ENCODE measurements at places on chromosomes 12 and 14.

DNA sequence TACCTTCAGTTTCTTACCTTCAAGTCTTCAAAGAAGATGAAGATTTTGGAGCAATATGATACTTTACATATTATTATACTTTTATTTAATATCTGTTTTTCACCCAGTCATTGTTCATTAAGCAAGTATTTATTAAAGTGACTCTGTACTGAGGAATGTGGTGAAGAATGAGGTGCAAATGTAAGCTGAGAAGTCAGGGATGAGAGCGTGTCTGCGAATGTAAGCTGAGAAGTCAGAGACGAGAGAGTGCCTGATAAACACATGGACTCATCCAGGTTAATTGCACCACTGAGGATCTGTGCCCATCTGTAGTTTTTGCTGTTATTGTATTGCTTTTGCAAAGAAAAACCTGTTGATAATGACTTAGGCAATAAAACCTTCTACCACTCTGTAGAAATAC, 211.9 kb upstream of the FAR2 start:
- DNase-seq: no peak

GRCh38 chr14:23062002-23062401, 4.7 kb upstream of the CDH24 start:
- no peak for DNase-seq

DNA sequence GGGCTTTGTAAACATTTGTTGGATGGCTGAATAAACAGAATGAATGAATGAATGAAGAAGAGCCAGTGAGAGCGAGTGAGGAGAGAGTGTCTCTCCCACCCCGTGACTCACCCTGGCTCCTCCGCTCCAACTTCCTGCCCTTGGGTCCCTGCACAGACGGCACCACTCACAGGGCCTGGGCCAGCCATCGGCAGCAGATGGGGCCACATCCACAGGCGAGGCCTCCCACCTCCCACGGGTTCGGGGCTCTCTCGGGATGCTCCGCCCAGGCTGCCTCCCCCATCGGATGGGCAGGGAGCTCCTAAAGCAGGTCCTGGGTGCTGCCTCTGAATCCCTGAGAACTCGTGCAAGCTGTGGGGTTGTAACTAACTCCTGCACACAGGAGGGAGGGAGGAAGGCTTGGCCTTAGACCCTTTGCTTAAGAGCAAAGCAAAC, 41.3 kb downstream of the CCNK start:
- no peak for DNase-seq

- no peak for DNase-seq
Observed at GRCh38 chr12:27981874-27982273, 9.3 kb upstream of the PTHLH start.

GRCh38 chr14:29262979-29263378, 496.4 kb downstream of the FOXG1 start:
- DNase-seq: no peak

GRCh38 chr12:89418228-89418910, 66.1 kb upstream of the DUSP6 start:
- no peak for DNase-seq

GRCh38 chr12:96677363-96677762, 188.0 kb downstream of the CFAP54 start:
- DNase-seq: no peak

DNA sequence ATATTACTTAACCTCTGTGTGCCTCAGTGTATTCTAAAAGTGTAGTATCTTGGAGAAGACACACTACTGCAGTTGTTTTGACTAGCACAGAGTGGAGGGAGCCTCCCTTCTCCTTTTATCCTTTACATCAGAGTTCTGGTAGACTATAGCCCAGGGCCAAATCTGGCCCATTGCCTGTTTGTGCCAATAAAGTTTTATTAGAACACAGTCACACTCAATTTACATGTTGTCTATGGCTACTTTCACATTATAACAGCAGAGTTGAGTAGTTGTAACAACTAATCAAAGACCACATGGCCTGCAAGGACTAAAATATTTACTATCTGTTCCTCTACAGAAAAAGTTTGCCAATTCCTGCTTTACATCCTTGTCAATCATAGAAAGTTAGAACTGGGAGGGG, 27.7 kb upstream of the IGF1 start:
- DNase-seq: no peak

GRCh38 chr12:49017891-49018260, 700 bp downstream of the PRKAG1 start:
- DNase-seq: no peak

GRCh38 chr14:53526200-53526599, 373.1 kb upstream of the DDHD1 start:
- no peak for DNase-seq

DNA sequence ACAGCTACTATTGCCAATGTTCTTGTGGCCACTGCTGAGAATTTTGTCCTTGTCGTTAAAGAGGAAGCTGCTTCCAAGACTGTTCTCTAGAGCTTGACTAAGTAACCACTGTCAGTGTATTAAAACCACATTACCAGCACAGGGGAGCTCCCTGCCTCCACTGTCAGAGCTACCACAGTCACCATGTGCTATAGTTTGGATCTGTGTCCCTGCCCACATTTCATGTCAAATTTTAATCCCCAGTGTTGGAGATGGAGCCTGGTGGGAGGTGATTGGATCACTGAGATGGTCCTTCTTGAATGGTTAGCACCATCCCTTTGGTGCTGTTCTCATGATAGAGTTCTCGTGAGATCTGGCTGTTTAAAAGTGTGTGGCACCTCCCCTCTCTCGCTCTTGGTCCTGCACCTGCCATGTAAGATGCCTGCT, 23.2 kb upstream of the RAP1B start:
- DNase-seq: no peak

DNA sequence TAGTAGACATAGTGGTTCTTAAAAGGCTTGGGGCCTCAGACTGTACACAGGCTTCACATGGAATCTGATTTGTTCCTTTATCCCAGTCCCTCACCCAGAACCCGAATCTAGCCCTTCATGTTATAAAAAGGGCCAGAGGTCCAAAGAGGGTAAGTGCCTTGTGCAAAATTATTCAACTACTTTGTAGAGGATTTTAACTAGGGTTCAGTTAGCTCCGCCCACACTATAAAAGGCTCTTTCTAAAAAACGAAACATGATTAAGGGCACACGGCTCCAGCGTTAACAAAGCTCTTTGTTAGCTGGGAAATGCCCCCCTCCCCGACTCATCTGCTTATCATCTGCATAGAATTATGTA, 3.2 kb upstream of the SOCS2 start:
- no peak for DNase-seq

GRCh38 chr14:91575469-91576208, 65.5 kb upstream of the PPP4R3A start:
- DNase-seq: no peak

DNA sequence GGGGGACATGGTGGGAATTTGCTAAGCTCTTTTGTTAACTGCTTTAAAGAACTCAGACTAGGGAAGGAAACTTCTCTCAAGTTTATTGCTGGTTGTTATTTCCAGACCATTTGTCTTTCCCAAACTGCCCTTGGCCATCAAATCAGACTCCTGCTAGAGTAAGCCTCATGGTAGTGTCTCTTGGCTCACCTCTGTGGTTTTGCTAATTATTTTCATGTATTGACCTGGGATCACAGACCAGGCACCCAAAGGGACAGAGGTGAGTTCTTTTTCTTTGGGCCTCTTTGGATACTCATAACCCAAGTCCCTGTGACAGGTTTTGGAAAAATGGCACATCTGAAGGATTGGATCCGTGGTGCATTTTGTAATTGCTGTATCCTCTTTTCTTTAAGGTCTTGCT, 11.2 kb downstream of the ETV6 start:
- no peak for DNase-seq

DNA sequence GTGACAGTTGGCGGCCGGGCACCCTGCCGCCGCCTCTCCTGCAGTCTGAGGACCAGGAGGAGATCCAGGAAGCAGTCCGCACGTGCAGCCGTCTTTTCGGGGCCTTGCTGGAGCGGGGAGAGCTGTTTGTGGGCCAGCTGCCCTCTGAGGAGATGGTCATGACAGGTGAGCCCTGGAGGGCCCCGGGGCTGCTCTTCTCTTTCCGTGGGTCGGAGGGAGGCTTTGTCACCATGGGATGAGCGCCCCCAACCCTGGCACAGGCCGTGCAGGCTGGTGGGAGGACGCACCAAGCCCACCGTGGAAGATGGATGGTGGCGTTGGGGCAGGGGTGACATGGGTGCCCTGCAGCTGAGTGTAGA, 532 bp downstream of the NOC4L start:
- DNase-seq: peak; percentile 26

All from HEK293T (cell line).